Erythroblast (primary cell): ENCODE measurements at places on chromosomes 11 and 22.
A peak's percentile ranks its signal among the peaks of the same experiment; 100 is the strongest.

GRCh38 chr11:35631891-35632290 lies 13.6 kb downstream of the FJX1 start:
- DNase-seq = no peak

- DNase-seq = no peak
Measured at GRCh38 chr11:93370260-93370659, 39.7 kb downstream of the DEUP1 start.

DNA sequence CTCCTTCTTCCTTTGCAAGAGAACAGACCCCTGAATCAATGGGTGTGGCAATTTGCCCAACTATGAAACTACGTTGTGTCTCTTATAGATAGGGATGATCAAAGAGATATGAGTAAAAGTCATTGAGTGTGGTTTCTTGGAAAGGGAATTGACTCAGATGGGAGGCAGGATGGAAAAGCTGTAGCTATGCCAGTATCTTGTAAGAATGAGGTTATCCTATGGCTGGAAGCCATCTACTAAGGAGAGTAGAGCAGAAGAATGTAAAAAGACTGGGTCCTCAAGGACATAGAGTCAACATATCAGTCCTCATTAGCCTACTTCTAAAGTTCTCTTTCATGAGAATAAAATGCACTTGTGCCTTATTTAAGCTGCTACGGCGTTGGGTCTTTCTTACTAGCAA lies 78.9 kb upstream of the POU2AF2 start:
- DNase-seq = no peak

DNA sequence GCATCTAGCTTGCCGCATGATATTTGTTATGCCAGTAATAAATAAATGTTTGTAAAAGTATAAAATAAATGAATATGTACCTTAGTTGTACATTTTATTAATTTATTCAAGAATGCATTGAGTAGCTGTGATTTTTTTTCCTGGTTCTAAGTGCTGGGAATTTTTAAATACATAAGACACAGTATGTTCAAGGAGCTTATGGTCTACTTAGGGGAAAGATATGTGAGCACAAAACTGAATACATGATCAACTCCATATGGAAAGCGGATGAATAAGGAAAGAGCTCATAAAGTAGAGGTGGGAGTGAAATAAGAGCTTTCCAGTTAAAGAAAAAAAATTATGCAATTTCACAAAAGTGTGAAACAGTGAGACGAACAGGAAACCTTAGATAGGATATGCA lies 944.2 kb upstream of the CCDC90B start:
- DNase-seq = no peak

DNA sequence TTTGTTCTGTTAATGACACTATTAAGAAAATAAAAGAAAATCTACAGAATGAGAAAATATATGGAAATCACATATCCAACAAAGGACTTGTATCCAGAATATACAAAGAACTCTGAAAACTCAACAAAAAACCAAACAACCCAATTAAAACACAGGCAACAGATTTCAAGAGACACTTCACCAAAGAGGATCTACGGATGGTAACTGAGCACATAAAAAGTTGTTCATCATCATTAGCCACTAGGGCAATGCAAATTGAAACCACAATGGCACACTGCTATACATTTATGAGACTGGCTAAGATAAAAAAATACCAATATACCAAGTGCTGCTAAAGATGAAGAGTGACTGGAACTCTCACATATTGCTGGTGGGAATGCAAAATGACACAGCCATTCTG lies 34.5 kb upstream of the SLC25A1 start:
- no peak for DNase-seq

- DNase-seq = no peak
Measured at GRCh38 chr22:39952347-39952746, 7.8 kb upstream of the TMA7B start.

- DNase-seq = no peak
Measured at GRCh38 chr11:60859616-60860250, 4.0 kb upstream of the PTGDR2 start.

DNA sequence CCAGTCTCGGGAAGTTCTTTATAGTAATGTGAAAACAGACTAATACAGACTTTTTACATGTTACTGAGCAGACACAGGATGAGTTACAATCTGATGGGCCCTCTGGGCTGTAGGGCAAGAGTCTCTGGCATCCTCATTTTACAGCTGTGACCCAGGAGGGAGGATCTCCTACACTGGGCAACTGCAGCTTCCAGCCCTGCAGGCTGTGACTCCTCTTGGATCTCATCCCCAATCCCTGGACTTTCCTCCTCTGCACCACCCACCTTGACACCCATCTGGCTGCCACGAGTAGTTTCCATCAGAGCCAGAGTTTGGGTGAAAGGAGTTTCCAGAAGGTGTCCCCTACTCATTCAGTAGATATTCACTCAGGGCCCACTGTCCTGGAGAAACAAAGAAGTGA lies 48.9 kb upstream of the MYEOV start:
- DNase-seq = no peak

GRCh38 chr11:7600205-7600775 lies 73.0 kb downstream of the CYB5R2 start:
- DNase-seq = no peak

GRCh38 chr22:40270748-40271373 lies 75.4 kb upstream of the ADSL start:
- DNase-seq = no peak

GRCh38 chr22:45130891-45131290 lies 32.8 kb upstream of the NUP50 start:
- no peak for DNase-seq

DNA sequence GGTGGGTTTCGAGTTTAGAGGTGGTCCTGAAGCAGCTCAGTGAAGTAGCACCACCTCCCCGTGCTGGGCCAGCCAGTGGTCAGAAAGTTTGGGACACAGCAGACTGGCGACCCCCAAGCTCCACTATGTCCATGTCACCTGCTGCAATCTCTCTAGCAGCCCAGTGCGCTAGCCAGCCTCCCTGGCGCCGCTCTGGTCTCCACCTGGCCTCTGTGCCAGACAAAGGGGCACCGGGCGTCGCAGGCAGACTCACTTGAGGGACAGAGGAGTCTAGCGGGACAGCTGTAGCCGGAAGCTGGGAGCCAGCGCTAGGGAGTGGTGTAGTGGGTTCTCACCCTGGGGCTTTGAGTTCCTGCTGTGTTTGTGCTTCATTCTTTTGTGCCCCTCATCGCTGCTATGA lies 25.5 kb downstream of the MYBPC3 start:
- DNase-seq = no peak

GRCh38 chr11:99406345-99406744 lies 385.6 kb downstream of the CNTN5 start:
- no peak for DNase-seq

DNA sequence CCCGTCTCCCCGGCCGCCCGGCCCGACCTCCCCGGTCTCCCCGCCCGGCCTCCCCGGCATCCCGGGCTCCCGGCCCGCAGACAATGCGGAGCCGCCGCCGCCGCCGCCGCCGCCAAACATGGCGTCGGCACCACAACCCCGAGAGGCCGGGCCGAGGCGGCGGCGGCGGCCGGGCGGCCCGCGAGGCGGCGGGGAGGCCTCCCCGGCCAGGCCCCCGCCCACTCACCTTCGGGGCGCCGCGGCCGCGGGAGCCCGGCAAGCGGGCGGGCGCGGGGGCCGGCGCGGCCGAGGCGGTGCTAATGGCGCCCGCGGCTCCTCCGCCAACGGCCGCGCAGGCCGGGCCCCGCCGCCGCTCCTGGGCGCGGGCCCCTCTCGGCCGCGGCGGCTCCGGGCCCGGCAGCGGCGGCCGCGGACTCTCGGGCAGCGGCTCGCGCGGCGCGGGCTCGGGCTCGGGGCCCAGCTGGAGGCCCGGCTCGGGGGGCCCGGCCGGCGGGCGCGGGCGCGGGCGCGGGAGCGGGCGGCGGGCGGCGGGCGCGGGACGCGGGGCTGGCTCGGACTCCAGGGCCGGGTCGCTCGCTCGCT lies 311 bp downstream of the BRD1 start:
- DNase-seq = peak; percentile 67

- DNase-seq = no peak
Measured at GRCh38 chr11:19101796-19102520, 15.0 kb upstream of the ZDHHC13 start.

DNA sequence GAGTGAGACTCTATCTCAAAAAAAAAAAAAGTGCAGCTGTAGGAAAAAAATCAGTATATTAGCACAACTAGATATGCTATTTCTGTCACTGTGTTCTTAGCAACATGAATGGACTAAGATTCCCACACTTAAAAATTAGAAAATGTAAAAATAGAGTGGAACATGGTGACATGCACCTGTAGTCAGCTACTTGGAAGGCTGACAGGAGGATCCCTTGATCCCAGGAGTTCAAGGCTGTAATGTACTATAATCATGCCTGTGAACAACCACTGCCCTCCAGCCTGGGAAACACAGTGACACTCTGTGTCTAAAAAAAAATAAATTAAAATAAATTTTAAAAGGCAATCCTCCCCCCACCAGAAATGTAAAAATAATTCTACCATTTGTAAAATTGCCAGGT lies 29.8 kb downstream of the PICALM start:
- no peak for DNase-seq

DNA sequence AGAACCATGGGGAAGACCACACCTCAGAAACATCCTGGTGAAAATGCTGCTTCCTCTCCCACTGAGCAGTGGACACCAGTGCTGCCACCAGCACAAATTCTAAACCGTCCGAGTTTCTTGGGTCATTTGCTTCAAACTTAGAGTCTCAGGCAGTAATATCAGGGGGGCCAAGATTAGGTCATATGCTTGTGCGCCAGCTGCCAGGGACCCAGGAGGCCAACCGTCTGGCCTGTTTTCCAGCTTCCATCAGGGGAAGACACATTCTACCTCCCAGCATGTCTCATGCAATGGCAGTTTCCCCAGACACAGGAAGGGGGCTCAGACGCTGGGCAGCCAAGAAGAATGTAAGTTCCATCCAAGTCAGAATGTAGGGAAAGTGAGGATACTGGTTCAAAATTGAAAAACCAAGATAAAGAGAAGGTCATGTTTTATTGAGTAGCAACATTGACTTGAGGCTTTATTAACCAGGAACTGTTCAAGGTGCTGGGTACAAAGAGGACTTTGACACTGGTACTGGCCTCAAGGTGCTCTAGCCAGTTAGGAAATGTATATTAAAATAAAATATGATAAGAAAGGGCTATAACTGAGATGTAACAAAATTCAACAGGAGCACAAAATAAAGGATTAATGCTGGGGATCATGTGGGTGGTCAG lies 59.7 kb upstream of the EED start:
- no peak for DNase-seq

- DNase-seq = no peak
Measured at GRCh38 chr22:32583074-32583682, 108.6 kb downstream of the FBXO7 start.

- DNase-seq = no peak
Measured at GRCh38 chr11:7672960-7673723, at the start of gene CYB5R2. TSS of gene CYB5R2 (minus strand) at chr11:7673500. CDS start at chr11:7672825, 675 bp downstream.

DNA sequence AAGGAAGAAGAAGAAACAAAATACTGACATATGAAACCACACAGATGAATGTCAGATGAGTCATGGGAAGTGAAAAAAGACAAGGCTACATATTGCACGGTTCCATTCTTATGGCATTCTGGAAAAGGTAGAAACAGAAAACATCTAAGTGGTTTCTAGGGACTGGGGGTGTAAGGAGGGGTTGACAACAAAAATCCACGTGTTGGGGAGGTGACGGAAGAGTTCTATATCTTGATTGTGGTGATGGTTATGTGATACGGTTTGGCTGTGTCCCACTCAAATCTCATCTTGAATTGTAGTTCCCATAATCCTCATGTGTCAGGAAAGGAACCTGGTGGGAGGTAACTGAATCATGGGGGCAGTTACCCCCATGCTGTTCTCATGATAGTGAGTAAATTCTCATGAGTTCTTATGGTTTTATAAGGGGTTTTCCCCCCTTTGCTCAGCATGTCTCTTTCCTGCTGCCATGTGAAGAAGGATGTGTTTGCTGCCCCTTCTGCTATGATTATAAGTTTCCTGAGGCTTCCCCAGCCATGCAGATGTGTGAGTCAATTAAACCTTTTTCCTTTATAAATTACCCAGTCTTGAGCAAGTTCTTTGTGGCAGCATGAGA lies 6.4 kb upstream of the ARFGAP3 start:
- no peak for DNase-seq

DNA sequence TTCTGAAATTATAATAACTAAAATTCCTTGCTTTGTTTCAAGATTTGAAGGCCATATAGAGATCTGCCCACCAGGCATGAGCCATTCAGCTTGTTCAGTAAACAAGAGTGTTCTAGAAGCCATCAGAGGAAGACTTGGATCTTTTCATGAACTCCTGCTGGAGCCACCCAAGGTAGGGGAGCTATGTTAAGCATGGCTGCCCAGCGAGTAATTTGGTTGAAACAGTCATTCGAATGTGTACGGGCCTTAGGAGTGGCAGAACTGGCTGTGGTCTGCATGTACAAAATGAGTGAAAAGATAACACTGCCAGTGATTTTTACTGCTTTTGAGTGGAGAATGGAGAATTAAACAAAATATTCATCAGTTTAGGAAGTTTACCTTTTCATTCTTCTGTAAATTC lies 103.7 kb downstream of the PPP6R3 start:
- DNase-seq = no peak

- no peak for DNase-seq
Measured at GRCh38 chr11:12435264-12435663, 57.9 kb downstream of the PARVA start.

GRCh38 chr22:17347724-17348123 lies 21.5 kb upstream of the CECR2 start:
- no peak for DNase-seq

GRCh38 chr11:44621140-44621681 lies 55.7 kb downstream of the CD82 start:
- peak; percentile 86 for DNase-seq

DNA sequence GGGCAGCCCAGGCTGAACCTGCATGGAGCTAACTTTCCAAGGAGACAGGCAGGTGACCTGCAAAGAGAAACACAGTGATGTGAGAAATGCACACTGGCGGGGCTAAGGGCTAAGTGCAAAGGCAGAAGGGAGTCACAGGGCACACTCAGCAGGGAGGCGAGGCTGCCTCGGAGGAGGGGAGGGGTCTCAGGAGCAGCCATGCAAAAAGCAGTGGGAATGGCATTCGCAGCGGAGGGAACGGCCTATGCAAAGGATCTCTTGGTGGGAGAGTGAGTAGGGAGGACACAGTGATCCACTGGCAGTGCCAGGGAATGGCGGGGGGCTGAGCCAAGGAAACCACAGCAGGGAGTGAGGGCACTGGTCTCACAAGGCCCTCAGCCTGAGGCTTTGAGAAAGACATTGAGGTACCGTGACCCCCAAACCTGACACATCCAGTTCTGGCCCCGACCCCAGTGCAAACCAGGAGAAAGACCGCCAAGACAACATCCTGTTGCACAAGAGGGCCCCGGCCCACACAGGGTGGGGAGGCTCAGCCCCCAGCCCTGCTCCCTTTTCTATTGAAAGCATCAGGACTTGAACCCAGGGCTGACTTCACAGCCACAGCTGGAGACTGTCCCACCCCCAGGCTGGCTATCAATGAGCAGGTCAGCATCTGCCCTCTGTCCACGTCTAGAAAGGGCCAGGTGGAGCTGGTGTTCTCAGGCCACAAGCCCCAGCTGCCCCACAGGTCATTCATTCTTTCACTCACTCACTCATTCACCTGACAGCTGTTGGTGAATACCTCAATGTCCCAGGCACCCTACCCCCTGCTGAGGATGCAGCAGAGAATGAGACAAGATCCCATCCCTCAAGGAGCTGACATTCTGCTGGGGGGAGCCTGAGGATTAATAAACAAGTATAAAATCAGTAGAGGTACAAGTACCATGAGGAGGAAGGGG lies 50.7 kb downstream of the IGLL1 start:
- DNase-seq = no peak
